ENCODE measurements at places on chromosomes 13 and 19.

DNA sequence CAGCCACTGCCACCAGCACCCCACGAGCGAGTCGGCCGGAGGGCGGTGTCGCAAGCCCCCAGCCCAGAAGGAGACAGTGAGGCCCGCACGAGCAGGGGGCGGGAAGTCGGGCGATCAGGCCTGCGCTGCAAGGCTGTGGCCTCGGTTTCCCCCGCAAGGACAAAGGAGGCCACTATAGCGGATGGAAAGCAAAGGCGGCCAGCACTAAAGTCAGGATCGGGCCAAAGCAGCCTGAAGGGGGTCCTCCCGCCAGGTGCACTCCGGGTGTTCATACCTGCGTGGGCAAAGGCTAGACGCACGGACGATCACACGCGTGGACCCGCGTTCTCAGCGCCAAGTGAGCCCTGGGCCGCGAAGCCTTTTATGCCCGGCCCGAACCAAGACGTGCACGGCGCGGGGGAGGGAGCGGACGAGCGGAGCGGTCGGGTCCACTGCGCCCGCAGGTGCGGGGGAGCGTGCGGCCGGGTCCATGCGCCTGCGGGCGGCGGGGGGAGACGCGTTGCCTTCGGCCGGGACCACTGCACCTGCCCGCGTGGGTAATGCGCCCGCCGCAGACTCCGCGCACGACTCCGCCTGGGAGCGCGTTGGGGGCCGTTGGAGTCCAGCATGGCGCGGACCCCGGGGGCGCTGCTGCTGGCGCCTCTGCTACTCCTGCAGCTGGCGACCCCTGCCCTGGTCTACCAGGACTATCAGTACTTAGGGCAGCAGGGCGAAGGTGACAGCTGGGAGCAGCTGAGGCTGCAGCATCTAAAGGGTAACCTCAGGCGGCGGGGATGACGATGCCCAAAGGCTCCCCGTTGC lies at the start of the genes PRDX2 and THSD8:
TSS of gene PRDX2 (minus strand) at position 335 of the 801 bp plus-strand sequence. CDS start 539 bp downstream, outside the sequence.
TSS of gene THSD8 (plus strand) at position 604 of the 801 bp plus-strand sequence. CDS start at position 607, 3 bp downstream.
- DNase-seq: peak; percentile 83

DNA sequence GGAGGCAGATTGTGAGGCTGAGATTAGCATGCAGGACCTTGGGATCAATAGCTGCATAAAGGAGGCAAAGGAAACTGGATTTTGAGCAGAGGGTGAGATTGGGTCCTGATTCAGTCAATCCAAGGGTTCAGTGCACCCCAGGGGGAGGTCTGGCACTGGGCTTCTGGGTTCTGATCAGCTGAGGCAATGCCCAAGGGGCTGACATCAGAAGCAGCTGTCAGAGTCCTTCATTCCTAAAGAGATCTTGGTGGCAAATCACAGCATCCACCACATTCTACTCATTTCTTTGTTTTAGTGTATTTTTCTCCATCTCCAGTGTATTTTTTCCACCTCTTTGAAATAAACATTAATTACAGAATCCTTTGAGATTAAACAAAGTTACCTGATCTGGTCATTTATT lies 5.4 kb upstream of the LYPD5 start:
- no peak for DNase-seq

DNA sequence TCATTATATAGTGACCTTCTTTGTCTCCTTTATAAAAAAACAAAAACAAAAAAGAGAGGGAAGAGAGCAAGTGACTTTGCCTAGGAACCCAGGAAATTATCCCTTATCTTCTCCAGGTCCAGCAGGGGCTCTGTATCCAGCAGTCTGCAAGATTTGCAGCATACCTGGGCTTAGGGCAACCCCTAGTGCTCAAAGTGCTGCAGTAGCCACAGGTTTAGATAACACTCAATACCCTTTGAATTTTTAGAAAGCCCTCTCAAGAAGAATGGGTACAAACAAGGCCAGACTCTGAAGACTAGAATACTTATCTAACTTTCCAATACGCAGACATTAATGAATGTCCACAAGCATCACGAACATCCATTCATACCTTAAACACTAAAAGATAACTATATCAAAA lies 43.2 kb downstream of the CCNA1 start:
- peak; percentile 55 for DNase-seq

GRCh38 chr13:98476106-98476505 lies 100.8 kb downstream of the STK24 start:
- no peak for DNase-seq

GRCh38 chr19:34274827-34275625 lies 20.7 kb downstream of the GARRE1 start:
- DNase-seq: peak; percentile 91

- no peak for DNase-seq
These were observed 3.1 kb downstream of the XRCC1 start for GRCh38 chr19:43572171-43572588.

- no peak for DNase-seq
These were observed 251.4 kb downstream of the ITGBL1 start for GRCh38 chr13:101703838-101704237.

- no peak for DNase-seq
These were observed 7.4 kb downstream of the ISYNA1 start for GRCh38 chr19:18430417-18431144.

DNA sequence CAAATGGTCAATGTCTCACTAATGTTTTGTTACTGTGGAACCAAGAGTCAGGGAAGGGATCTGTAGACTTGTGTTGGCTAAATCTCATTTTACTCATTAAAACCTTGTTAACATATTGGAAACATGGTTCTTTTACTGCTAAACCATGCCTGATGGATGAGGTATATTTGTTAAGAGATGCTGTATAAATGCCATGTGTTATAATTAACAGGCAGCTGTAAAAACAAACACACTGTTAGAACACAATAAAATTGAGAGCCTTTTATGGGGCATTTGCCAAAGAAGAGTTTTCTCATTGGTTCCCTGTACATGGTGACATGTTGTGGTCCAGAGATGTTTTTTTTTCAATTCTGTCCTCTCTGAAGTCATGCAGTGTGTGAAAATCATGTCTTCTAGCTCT lies 121.9 kb downstream of the ESD start:
- DNase-seq: no peak

- no peak for DNase-seq
These were observed 89.3 kb downstream of the SPACA7 start for GRCh38 chr13:112465251-112466131.

DNA sequence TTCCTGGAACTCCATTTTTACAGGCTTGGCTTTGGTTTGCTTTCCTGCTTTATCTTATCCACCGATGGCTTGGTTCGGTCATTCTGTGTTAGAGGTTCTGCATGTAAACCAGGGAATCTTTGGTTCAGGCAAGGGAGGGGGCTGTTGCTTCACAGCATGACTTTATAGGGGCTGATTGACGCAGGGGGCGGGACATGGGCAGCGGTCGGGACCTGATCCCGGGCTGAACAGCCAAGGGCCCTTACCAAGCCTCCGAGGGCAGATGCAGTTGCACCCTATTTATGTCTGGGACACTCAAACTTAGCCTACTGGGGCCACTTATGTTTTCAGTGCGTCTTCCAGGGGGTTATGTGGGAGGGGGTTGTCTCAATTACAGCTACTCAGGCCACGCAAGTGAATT lies 312.4 kb downstream of the ZNF536 start:
- DNase-seq: no peak

- DNase-seq: no peak
These were observed 7.2 kb downstream of the SBK2 start for GRCh38 chr19:55529636-55530234.

- DNase-seq: no peak
These were observed 789.7 kb upstream of the PRR20A start for GRCh38 chr13:56351041-56351440.

DNA sequence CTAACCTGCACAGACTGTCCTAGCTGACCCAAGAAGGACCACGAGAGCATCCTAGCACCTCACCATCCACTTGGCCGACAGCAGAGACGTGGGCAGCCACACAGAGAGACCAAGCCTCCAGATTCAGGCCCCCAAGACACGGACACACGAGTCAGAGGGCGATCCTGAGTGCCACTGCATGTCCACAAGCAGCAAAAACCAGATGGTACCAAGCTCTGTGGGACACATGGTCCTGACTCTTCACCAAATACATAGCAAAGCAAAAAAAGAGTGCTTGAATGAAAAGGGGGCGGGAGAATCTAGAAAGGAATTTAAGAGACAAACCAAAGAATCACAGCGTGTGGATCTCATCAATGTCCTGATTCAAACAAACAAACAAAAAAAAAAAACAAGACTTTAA lies 45.2 kb downstream of the MLLT1 start:
- DNase-seq: no peak

GRCh38 chr19:8486661-8487136 lies 15.7 kb downstream of the PRAM1 start:
- no peak for DNase-seq

DNA sequence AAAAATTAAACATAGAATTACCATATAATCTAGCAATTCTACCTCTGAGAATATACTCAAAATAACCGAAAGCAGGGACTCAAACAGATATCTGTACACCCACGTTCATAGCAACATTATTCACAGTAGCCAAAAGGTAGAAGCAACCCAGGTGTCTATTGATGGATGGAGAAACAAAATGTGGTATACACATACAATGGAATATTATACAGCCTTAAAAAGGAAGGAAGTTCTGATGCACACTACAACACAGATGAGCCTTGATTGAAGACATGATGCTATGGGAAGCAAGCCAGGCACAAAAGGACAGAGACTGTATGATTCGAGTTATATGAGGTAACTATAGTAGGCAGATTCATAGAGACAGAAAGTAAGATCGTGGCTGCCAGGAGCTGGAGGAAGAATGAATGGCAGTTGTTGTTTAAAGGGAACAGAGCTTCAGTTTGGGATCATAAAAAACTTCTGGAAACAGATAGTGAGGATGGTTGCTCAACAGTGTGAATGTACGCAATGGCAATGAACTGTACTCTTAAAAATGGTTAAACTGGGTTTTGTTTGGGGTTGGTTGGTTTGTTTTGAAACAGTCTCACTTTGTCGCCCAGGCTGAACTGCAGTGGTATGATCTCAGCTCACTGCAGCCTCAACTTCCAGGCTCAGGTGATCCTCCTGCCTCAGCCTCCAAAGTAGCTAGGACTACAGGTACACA lies 47.5 kb downstream of the ZIC5 start:
- DNase-seq: no peak

DNA sequence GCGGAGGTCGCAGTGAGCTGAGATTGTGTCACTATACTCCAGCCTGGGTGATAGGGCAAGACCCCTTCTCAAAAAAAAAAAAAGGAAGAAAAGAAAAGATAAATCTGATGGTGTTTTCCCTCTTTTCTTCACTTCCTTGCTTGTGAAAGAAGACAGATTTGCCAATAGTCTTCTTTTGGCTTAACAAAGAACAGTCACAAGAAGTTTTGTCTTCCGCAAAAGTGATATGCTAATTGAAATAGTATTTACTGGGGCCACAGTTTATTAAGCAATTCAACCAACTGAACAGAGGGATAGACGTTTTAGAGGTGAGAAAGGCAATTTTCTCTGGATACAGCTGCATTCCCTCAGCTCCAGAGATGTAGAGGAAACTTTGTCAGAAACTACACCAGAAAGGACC lies 22.9 kb upstream of the PLAUR start:
- DNase-seq: no peak

DNA sequence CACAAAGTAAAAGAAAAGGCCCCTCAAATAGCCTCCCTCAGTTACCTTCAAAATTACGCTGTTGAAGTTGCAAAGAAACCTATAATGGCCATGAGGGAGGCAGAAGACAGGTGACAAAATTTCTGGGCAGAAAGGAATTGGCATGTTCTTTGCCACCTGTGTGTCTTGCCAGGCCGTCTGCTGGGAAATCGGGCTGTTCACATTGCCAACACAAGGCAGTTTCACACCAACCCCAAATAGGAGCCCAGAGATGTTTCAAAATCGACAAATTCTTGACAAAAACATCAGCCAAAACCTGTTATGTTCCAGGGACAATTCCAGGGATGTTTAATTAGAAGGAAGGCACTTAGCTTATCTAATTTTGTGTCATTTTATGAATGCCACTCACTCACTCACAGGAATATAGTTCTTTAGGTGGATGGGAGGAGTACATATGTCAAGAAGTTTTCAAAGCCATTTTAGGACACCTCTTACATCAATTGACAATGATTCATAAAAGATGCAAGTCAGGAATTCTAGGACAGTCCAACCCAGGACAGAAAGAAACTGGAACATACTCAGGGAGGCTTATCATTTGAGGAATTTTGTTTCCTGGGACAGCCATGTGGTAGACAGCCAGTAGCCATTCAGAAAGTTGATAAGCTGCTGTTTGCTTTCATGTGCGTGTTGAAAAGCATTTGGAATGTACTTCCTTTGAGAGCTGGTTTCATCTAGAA lies 164.5 kb downstream of the RGCC start:
- peak; percentile 70 for DNase-seq

- DNase-seq: no peak
These were observed 569.9 kb downstream of the MYO16 start for GRCh38 chr13:109199280-109199679.

GRCh38 chr19:8423817-8424223 lies 10.7 kb downstream of the MARCHF2 start:
- peak; percentile 98 for DNase-seq

DNA sequence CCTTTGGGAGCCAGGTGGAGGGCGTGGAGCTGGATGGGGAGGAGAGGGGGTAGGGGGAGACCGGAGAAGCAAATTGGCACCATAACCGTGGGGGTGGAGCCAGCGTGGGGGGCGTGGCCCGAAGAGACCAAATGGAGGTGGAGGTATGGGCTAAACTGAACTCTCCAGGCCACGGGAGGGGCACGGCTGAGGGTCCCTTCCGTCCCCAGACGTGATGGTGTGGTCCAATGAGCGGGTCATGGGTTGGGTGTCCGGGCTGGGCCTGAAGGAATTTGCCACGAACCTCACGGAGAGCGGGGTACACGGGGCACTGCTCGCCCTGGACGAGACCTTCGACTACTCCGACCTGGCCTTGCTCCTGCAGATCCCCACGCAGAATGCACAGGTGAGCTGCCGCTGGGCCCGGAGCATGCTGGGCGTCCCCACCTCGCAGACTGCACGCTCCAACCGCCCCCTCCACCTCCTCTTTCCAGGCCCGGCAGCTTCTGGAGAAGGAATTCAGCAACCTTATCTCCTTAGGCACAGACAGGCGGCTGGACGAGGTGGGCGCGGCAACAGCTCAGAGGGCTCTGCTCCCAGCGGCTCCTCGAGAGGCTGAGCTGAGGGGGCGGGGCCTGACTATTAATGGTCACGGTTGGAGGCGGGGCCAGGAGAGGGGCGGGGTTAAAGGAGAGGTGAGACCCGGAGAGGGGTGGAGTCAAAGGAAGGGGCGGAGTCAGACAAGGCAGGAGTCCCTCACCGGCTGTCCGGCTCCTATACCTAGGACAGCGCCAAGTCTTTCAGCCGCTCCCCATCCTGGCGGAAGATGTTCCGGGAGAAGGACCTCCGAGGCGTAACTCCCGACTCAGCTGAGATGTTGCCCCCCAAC lies 6.2 kb downstream of the HRC start:
- DNase-seq: peak; percentile 96

DNA sequence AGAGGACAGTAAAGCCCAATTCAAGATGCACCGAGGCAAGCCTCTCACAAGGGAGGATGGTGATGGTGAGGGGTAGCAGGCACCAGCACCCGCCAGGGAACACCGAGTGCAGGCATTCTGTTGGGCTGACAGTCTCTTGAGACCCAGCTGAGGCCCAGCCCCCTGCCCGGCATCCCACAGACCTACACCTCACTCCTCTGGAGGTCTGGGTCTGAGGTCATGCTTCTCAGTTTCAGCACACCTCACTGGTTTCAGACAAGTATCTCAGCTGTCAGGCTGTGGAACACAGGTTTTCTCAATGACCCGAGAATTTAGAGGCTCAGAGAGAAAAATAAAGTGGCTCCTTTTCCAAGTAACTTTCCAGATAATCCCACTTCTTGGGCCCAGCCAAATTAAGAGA lies 27.7 kb upstream of the EPHX3 start:
- DNase-seq: no peak

Measured in choroid plexus epithelial cell (primary cell).